HS-27A (cell line): ENCODE measurements at places on chromosomes 7 and 10.

- DNase-seq, result no peak
Measured at GRCh38 chr7:20861468-20861867, 74.8 kb upstream of the SP8 start.

GRCh38 chr10:48791267-48791928 is 106.7 kb downstream of the WDFY4 start:
- no peak for DNase-seq

DNA sequence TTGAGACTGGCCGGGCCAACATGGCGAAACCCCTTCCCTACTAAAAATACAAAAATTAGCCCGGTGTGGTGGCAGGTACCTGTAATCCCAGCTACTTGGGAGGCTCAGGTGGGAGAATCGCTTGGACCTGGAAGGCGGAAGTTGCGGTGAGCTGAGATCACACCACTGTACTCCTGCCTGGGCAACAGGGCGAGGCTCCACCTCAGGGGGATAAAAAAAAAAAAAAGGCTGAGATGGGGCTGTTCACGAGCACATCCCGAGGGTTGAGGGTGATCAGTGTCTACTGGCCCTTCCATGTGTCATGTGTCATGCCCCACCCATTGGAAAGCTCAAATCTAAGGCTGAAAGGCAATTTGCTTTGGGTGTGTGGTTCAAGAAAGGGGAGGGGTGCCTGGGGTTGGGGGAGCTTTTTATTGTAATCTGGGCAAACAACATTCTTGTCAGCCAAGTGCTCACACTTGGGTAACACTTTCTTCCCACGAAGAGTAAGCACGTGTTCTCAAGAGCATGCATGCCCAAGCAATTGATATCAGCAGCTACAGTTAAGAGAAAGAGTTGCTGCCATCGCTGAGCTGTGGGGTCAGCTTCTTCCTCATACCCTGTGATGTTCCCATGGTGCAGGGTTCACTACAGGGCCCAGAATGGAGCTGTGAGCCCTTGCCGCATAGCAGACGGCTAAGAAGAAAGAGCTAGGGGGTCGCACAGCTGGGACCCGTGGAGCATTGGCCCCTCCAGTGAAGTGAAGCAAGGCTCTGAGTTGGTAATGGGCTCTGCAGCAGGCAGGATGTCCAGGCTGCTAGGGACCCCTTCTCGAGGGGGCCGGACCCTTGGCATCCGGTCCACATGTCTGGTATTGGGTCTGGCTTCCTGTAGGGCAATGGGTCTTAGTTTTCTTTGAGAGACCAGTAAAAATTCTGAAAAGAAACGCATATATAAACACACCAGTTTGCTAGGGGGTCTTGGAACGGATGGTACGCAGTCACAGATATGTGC is 9.9 kb upstream of the ACSL5 start:
- DNase-seq, result no peak

GRCh38 chr7:69575651-69576050 is 22.6 kb upstream of the AUTS2 start:
- no peak for DNase-seq

DNA sequence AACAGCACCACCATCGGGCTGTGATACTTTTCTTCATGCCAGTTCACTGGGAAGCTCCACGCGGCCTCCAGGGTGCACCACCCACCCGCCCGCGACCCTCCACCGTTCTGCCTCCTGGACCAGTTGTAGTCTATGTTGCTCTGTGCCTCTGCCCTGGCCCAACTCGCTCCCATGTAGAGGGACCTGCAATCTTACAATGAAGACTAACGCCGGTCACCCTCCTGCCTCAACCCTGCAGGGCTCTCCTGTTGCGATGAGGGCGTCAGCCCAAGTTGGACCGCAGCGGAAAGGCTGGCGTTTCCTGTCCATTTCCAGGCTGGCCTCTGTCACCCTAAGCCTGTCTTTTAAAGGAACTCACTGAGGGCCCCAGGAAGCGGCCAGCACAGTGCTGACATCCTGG is 34.9 kb downstream of the IL15RA start:
- DNase-seq, result no peak

- no peak for DNase-seq
Measured at GRCh38 chr7:44348851-44349781, 23.7 kb upstream of the CAMK2B start.

- DNase-seq, result no peak
Measured at GRCh38 chr7:42986781-42987248, 54.6 kb downstream of the MRPL32 start.

GRCh38 chr7:43372676-43373355 is 210.1 kb upstream of the STK17A start:
- DNase-seq, result no peak

DNA sequence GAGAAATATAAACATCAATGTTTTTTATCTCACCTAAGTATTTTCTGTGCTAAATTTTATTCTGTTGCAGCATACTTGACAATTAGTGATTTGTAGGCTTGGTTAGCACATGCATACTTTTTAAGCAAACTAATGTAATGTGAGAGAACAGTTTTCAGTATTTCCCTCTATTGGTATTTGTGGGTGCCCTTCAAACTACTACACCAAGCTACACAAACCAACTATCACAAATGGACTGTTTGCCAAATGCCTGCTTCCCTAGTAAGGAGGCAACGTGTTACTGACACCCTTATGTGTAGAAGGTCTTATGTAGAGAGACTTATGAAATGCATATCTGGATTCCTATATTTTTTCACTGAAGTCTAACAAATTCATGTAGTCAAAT is 98.4 kb upstream of the FZD1 start:
- DNase-seq, result no peak

DNA sequence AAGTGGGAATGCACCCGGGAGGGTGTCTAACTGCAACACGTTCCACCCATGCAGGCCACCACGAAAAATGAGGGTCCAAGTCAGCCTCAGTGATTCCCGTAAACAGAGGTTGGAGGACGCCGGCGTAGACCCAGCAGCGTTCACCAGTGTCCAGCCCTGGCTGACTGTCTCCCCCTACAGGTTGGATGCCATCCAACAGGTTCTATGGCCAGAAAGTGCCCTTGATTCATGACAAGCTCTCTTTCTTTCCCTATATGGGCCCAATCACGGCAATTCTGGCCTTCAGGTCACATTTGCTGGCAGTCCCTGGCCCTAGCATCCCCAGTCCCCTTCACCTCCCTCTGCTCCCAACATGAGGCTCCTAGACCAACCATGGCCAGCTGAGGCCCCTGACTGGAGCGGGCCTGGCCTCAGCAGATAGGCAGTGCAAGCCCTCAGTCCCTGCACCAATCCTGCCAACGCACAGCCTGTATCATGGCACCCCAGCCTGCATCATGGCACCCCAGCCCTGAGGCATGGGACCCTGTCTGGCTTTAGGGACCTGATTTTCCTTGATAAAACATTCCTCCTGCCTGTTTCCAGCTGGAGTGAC is 227.4 kb downstream of the GRID1 start:
- DNase-seq, result no peak

DNA sequence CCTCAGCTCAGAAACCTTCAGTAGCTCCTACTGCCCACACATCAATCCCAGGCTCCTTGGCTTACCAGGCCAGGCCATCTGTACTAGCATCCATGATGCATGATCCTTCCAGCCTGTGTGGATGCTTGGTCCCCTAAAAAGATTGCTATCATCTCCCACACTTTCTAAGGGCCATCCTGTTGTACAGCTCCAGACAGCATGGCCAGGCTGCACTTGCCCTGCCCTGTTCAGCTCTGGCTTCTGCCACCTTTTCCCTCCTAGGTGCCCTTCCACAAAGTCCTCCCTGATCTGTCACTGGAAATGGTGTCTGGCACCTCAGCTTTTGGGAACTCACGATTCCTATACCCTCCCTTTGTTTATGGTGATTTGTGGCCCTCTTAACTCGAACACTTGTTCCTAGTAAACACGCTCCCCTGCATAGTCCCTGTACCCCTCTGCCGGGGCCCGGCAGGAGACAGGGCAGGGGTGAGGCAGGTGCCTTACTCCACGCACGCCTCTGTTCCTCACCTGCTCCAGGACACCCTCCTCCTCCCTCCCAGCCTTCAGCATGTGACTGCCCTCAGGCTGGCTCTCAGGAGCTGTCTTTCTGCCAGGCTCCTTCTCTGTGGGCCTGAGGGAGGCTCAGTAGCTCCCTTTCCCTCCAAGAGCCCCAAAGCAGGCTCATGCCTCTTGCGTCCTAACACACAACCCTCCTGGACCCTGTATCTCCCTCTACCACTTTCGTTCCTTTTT is 71.8 kb downstream of the CDH23 start:
- no peak for DNase-seq

GRCh38 chr7:157300369-157300825 is 36.4 kb upstream of the DNAJB6 start:
- no peak for DNase-seq

GRCh38 chr7:19526639-19527038 is 182.2 kb downstream of the POLR1F start:
- DNase-seq, result no peak

- DNase-seq, result no peak
Measured at GRCh38 chr7:25026156-25026555, 46.2 kb upstream of the OSBPL3 start.

- DNase-seq, result no peak
Measured at GRCh38 chr7:12133865-12134264, 77.2 kb upstream of the TMEM106B start.

DNA sequence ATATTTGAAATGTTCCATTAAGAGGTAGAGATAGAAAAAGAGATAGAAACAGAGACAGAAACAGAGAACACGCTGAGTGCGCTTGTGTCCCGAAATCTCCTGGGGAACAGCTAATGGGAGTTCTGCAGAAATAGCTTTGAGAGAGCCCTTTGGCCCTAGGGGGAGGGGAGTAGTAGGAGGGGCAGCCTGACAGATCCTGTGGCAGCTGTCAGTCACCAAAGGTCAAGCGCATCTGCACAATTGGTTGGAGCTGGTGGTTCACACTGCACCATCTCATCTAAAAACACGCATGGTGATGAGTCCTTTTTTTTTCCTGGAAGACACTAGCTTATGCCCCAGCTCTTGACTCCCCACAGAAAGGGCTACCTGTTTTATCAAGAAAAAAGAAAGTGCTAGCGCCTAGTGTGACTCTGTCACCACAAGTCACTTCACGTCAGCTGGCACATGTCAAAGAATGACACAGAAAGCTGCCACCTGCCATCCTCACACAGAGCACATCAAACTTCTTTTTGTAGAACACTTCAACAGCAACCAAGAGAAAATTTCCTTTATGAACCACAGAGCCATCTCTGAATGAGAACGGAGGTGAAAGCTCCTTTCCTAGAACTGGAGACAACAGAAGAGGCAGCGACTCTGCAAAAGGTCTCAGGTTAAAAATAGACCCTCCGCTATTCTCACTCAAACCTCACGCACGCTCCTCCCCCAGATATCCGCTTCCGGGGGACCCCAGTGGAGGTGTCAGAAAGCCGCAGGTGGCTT is 125.7 kb downstream of the GFRA1 start:
- DNase-seq, result no peak

DNA sequence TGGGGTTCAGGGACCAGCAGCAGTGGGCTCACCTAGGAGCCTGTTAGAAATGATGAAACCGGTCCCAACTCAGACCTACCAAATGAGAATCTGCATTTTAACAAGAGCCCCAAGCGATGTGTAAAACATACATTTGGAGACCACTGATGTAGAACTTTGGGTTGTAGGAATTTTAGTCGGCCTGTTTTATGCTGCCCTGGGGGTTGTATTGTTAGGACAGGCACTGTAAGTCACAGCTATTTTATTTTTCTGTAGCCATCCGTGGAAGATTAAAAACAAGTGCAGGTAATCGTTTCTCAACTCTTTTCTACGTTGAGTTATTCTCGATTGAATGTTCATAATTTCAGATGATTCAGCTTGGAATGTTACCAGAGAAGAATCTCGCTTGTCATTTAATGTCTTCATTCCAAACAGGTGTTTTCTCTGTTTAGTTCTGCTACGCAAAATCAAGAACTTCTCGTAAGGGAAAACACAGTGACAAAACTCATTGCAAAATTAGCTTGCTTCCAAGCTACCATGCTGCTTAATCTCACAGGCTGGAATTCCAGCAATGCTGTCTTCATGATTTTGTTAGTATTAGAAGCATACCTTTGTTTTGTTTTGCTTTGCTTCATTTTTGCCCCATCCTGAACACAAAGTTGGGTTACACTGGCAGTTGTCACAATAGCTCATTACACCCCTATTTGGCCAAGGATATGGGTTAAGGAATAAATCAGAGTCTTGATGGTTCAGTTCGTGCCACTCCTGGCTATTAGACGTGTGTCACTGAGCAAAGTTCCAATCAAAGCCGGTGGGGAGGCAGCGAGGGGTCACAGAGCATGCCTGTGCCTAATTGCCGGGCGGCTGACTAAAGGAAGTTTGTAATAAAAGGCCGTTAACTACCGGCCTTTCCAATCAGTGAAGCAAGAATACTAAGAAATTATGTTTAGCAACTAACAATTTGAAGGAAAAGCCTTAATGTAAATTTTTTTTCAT is 676.9 kb downstream of the GATA3 start:
- no peak for DNase-seq

DNA sequence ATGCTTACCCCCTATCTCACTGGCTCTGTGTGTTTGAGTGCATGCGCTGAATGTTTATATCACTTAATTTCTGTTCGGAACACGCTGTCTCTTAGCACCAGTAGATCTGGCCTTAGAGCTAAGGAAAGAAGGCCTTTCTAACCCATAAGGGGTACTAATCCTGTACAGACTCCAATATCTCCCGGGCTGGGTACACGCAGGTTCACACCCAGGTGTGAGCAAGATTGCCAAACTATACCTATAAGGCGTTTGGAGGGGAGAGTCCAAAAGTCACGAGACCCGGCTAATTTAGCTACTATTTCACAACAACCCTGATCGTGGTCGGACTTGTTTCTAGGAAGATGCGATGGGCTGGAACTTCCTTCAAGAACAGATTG is 727 bp upstream of the PDSS1 start:
- DNase-seq, result no peak

DNA sequence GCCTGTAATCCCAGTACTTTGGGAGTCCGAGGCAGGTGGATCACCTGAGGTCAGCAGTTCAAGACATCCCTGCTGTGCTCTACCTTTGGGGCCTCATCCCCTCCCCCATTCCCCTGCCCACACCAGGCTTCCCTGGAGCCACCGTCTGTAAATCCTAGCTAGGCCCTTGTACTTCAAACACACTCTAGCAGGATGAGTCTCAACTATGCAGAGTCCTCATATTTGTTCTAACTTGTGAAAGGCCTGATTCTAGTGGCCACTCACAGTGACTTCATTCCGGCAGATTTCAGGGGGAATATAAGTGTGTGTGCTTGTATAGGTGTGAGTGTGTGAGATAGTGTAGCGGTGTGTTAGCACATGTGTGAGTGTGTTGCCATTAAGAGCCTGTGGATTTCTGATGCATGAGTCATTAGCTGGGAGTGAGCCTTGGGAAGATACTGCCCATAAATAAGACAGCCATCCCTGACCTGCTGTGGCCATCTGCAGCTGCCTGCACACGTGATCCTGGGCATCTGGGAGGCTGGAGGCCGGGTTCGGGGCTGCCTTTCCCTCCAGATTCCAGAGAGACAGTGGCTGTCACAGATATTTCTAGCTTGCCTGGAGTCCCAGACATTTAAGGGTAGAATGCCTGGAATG is 1.7 kb upstream of the NEURL1 start:
- DNase-seq, result peak; percentile 66

DNA sequence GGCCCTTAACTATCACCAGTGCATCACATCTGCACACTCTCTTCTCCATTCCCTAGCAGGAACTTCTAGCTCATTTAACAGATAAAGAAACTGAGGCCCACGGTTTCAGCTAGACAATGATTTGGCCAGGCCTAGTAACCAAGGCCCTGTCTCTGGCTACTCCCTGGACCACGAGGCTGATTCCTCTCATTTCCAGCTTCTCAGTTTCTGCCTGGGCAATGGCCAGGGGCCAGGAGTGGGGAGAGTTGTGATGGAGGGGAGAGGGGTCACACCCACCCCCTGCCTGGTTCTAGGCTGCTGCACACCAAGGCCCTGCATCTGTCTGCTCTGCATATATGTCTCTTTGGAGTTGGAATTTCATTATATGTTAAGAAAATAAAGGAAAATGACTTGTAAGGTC is 13.5 kb downstream of the AQP1 start:
- DNase-seq, result no peak
